Vagina (tissue), 2 donors: ENCODE measurements at places on chromosomes 2 and 18. TPM values are rescaled to one million over a fixed set of nuclear protein-coding genes. Genes with fewer than 3 reads are reported as not detected.
A peak's percentile ranks its signal among the peaks of the same experiment; 100 is the strongest.

PROC gene
- total RNA-seq = not detected

VSNL1 gene
- total RNA-seq = 19.2 TPM

COL6A3 gene
- total RNA-seq = 315 TPM

TRIM43 gene
- not detected for total RNA-seq

DNA sequence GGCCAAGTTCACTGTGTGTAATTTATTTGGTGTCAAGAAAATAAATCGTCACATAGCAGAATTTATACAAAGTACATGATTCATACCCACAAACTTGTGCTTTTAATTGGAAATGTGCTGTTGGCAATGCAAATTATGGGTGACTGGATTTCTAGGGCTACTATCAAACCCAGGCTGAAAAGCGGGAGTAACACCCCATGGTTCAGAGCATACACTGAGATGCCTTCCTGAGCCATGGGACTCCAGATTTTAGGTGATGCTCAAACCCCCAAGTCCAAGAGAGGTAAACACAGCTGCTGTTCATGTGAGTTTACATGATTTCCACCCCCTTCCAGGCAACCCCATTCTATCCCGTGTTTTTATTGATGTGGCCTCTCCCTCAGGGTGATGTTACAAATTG is 565.9 kb upstream of the ID2 start:
- DNase-seq = no peak

GYPC gene
- 84.2 TPM for total RNA-seq

DNA sequence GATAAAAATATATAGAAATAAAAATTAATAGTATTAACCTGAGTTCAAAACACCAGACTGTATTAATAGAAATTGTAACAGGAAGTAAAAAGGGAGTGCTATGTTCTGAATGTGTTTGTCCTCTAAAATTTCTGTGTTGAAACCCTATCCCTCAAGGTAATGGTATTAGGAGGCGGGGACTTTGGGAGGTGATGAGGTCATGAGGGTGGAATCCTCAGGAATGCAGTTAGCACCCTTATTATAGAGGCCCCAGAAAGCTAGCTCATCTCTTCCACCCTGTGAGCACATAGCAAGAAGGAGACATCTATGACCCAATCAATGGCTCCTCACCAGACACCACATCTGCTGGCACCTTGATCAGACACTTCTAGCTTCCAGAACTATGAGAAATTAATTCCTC is 124.5 kb downstream of the CMPK2 start:
- DNase-seq = no peak

DNA sequence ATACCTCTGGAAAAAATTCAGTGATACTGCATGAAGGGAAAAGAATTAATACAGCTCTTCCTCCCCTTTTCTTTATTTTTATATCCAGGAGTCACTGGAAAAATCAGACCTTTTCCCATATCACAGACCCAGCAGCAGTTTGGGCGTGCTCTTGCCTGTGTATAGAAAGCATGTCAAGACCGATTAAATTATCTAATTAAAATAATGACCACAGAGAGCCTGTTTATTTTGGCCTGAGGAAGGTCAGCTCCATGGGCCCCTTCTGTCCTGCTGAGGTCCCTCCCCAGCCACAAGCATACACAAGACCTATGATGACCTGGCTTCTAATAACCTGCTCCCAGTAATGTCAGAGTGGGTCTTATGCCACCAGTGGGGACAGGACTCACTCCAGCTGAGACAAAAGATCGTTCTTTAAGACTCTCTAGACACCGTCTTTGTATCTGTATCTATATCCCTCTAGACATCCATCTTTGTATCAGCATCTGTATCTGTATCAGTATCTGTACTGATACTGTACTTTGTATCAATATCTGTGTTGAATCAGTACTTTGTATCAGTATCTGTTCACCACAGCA is 147.8 kb downstream of the VAPA start:
- DNase-seq = no peak

GRCh38 chr18:32974421-32975162 is 201.8 kb upstream of the KLHL14 start:
- DNase-seq = no peak

CFAP65 gene
- not detected for total RNA-seq

GRCh38 chr18:58998401-58999203 is 133.9 kb downstream of the ZNF532 start:
- DNase-seq = no peak

DNA sequence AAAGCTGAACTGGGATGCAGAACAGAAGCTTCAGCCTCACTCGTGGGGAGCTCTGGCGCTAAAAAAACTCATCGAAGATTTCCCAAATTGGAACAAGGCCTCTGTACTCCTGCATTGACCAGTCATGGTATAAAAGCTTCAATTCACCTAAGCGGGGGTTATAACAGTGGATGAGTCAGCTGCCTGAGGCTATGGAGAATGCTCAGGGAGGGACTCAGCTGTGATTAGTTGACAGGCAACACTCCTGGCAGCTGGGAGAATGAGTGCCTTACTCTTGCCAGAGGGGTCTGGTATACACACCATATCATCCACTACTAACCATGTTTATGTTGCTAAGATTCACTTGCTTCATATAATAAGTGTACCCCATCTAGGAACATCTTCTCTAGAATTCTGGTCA is 350.6 kb upstream of the VRK2 start:
- no peak for DNase-seq

DNA sequence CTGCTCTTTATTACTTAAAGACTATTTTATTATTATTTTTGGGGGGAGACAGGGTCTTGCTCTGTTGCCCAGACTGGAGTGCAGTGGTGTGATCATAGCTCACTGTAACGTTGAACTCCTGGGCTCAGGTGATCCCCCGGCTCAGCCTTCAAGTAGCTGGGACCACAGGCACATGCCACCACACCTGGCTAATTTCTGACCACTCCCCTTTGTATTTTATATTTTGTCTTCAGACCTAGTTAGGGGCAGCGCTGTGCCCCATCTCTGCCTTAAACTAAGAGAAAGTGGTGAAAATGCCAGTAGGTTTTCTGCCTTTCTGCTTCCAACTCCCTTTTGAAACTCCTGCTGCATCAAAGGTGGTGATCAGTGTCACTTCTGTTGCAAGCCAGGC is 82.5 kb downstream of the LPIN1 start:
- no peak for DNase-seq

DNA sequence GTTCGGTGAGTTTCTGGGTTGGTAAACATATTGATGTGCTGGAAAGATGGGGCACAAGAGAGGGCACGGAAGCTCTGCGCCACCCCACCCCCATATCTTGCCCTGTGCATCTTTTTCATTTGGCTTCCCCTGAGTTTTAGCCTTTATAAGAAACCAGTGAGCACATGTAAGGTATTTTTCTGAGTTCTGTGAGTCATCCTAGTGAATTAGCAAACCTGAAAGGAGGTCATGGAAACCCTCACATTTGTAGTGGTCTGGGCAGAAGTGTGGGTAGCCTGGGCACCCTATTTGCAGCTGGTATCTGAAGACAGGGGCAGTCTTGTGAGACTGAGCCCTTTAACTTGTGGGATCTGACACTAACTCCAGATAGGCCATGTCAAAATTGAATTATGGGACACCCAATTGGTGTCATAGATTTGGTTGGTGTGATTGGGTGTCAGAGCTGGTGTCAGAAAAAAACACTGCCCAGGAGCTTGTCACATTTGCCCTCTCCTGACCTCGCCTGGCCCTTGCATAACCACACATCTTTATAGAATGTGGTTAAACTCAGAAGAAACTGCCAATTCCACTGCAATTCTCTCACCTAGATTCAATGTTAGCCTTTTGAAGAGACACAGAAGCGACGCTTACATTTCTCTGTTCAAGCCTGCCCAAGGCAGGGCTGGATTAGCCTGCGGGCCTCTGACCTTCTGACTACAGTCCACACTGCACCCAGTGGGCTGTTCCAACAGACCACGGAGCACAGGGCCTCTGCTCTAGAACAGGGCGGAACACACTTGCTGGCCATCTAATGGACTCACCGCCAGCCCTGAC is 12.0 kb upstream of the GALM start:
- DNase-seq = no peak

- DNase-seq = no peak
These were observed 281.1 kb upstream of the TRIB2 start for GRCh38 chr2:12435430-12436222.

DNA sequence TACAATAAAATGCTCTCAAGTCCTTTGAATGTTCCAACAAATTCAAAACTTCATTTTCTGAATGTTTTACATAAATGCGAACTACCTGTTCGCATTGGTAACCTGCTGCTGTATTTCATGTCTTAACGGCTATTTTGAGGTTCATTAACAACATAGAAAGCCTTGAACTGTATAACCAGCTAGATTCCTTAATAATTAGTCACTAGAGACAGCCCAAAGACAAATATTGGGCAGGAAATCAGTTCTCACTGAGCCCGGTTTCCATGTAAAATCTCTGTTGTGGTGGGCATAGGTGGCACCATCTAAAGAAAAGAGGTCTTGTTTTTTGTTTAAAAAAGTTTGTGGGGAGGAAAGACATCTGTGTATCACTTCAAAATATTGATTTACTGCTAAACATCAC is 29.2 kb downstream of the PDIA6 start:
- no peak for DNase-seq

COL5A2 gene
- total RNA-seq = 33.1 TPM

AGAP1 gene
- total RNA-seq = 21.1 TPM

DNA sequence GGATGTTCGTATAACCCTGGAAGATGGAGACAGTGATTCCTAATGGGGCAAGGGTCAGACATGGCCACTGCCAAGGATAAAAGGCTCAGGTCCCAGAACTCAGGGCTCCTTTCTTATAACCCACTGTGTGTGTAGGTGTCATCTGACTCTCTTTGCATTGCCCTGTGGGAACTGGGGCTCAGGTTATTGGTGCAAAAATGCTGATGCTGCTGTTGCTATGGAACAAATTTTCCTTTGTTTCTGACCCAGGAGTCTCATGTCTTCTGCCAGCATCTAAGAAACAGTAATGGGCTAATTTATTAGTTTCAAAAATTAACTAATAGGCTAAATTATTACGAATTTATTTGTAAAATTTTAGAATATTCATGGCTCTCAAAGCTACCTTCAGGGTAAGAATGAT is 24.3 kb upstream of the LDLRAD4 start:
- DNase-seq = peak; percentile 3

- no peak for DNase-seq
These were observed 217.1 kb downstream of the DYSF start for GRCh38 chr2:71670430-71670795.

DNA sequence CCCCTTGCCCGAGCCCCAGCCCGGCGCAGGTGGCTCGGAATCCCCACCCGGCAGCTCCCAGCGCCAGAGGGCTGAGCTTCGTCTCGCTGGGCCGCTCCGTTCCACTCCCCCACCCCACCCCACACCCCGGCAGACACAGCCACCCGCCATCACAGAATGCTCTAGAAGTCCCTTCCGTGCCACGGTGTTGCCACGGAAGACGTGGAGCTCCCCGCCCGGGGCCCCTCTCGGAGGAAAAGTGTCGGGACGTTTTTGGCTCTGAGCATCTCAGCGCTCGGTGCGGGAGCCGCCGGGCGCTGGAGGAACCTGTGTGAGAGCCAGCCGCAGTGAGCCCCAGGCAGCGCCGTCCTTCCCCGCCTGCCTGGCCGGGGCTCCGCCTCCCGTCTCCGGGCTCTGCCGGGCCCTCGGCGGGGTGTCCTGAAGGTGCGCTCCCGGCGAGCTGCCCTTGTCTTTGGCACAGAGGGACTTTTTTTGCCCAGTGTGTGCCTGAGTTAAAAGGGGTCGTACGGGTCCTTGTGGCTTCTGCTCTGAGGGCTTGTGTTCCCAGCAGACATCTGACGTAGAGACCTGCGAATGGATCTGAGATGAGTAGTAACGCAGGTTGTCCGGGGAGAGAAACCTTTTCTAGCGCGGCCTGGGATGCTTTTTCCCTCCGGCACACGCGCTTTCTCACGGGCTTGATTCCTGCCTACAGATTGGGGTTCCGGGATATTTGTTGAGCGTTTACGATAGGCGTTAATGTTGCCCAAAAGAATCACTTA is 1.8 kb downstream of the ZCCHC2 start:
- DNase-seq = no peak

AMMECR1L gene
- total RNA-seq = 15.2 TPM

DNA sequence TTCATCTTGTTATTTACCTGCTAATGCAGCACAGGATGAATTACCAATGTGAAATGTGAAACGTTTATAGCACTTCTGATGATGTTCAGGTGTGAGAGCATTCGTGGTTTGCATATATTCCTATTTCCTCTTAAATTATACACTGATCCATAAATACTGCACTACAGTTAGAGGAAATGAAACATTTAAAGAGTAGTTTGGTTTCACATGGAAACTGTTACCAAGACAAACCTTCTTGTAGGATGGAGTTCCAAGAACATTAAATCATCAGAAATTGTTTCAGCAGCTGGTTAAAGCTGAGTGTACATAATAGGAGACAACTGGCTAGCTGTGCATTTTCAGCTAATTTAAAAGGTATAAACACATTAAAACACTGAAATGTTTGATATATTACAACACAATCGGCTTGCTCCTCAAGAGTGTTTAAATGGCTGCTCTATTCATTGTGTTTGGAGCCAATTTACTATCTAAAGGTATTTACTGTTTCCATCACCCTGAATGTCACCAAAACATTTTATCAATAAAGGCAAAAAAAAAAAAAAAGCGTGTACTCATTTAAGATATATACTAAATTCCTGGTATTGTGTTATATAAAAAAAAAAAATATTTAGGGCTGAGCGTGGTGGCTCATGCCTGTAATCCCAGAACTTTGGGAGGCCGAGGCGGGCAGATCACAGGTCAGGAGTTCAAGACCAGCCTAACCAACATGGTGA is 100.6 kb downstream of the DYM start:
- DNase-seq = no peak

GRCh38 chr2:215843579-215843978 is 169.8 kb downstream of the MREG start:
- DNase-seq = no peak

CDK5R2 gene
- total RNA-seq = 0.49 TPM

GRCh38 chr2:27798948-27799645 is 27.6 kb downstream of the MRPL33 start:
- no peak for DNase-seq

SULT1C3 gene
- total RNA-seq = not detected
